GM23338 (cell line): ENCODE measurements at places on chromosomes 1 and 21. TPM values are rescaled to one million over a fixed set of nuclear protein-coding genes. Genes with fewer than 3 reads are reported as not detected.

GRCh38 chr1:228900886-228901392, 165.7 kb downstream of the RHOU start:
- no peak overlapping the region for H3K27ac ChIP-seq
- DNase-seq = no peak
- no peaks in the 10 kb centered on the region for H3K27me3 ChIP-seq
- peaks cover 5% of the 10 kb centered on the region; the same call in 1 of the 2 replicates for H3K4me1 ChIP-seq
- no peaks in the 10 kb centered on the region for H3K36me3 ChIP-seq

- H3K27ac ChIP-seq = no peak overlapping the region
- DNase-seq = peak; percentile 9
- H3K4me3 ChIP-seq = no peak overlapping the region
These were observed 108.7 kb upstream of the RNPC3 start for GRCh38 chr1:103416681-103417286.

The GBP1 gene
- total RNA-seq = not detected in 2 replicates

The S100A16 gene
- total RNA-seq = 10.6 and 20.4 TPM in 2 replicates

DNA sequence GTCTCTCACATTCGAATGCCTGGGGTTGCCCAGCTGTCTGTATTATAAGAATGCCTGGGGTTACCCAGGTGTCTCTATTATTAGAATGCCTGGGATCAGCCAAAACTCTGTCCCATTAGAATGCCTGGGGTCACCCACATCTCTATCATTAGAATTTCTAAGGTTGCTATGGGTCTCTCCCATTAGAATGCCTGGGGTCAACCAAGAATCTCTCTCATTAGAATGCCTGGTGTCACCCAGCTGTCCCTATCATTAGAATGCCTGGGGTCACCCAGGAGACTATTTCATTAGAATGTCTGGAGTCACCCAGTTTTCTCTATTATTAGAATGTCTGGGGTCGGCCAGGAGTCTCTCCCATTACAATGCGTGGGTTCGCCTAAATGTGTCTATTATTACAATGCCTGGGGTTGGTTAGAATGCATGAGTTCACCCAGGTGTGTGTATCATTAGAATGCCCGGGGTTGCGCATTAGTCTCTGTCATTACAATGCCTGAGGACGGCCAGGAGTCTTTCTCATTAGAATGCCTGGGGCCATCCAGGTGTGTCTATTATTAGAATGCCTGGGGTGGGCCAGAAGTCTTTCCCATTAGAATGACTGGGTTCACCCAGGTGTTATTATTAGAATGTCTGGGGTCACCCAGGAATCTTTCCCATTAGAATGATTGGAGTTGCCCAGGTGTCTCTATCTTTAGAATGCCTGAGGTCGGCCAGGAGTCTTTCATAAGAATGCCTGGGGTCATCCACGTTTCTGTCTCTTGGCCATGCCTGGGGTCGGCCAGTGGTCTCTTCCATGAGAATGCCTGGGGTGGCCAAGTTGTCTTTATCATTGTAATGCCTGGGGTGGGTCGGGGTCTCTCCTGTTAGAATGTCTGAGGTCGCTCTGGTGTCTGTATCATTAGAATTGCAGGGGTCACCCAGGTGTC, 59.6 kb downstream of the RNF187 start:
- H3K4me3 ChIP-seq = no peak overlapping the region
- no peak for DNase-seq
- no peak overlapping the region for H3K27ac ChIP-seq
- peaks cover 100% of the 10 kb centered on the region for H3K27me3 ChIP-seq
- H3K36me3 ChIP-seq = no peaks in the 10 kb centered on the region

DNA sequence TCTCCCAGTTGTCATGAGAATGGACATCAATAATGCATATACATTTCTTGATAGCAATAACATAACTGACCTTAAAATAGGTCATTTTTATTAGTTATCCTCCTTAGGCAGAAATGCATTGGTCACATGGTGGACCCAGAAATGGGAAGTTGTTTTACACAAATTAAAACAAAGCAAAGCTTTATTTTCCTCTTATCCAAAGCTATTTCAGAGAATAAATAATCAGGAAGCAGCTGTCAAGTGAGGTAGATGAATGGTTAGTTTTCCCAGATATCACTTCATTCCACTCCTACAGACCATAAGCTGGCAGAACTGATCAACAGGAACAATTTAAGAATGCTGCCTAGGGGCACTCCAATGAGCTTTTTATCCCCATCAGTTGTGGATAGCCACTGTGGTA, 16.0 kb upstream of the OLIG1 start:
- H3K36me3 ChIP-seq = no peaks in the 10 kb centered on the region
- H3K27ac ChIP-seq = no peak overlapping the region
- DNase-seq = no peak
- H3K4me1 ChIP-seq = no peaks in the 10 kb centered on the region

The RGS4 gene
- total RNA-seq = 0.38 and 1.0 TPM in 2 replicates

DNA sequence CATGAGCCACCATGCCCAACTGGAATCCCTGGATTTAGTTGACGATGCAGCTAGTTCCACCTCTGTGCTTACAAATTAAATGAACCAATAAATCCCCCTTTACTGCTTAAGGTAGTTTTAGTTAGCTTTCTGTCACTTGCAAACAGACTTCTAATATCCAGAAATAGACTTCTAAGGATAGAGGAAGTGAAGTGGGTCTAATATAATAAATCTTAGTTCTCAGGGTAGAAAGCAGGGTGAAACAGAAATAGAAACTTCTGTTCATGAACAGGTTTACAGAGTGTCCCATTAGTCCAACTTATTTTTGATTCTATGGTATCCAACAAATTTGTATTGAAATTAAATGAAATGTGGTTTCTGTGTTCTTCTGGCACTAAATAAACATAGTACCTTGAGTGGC, 20.1 kb downstream of the BCAS2 start:
- no peaks in the 10 kb centered on the region for H3K4me1 ChIP-seq
- 0 out of 2 replicates have a peak, but pooled peaks cover 7% of the 10 kb centered on the region for H3K36me3 ChIP-seq
- no peak for DNase-seq
- H3K27ac ChIP-seq = no peak overlapping the region
- H3K27me3 ChIP-seq = no peaks in the 10 kb centered on the region

DNA sequence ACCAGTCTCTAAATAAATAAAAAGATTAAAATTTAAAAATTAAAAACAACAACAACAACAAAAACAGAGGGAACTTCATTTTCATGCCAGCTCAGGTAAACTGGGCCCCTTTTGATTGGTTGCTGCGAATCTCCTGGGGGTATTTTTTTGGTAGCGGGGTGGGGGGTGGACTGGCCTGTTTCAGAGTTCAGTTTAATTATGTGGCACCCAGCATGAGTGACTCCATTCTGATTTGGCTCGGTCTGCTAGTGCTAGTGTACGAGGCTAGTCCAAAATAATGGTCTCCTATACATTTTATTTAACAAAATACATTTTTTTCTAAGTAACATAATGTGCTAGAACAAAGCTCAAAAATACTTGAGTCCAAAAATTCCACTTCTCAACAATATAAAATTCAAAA, 18.2 kb downstream of the PDIK1L start:
- no peaks in the 10 kb centered on the region for H3K4me1 ChIP-seq
- H3K27ac ChIP-seq = no peak overlapping the region
- H3K4me3 ChIP-seq = no peak overlapping the region
- H3K27me3 ChIP-seq = no peaks in the 10 kb centered on the region

GRCh38 chr1:28326515-28326914, 2.3 kb upstream of the MED18 start:
- no peak overlapping the region for H3K4me3 ChIP-seq
- H3K36me3 ChIP-seq = peaks cover under 1% of the 10 kb centered on the region; the same call in 1 of the 2 replicates
- H3K27me3 ChIP-seq = no peaks in the 10 kb centered on the region
- no peaks in the 10 kb centered on the region for H3K4me1 ChIP-seq
- H3K27ac ChIP-seq = no peak overlapping the region

DNA sequence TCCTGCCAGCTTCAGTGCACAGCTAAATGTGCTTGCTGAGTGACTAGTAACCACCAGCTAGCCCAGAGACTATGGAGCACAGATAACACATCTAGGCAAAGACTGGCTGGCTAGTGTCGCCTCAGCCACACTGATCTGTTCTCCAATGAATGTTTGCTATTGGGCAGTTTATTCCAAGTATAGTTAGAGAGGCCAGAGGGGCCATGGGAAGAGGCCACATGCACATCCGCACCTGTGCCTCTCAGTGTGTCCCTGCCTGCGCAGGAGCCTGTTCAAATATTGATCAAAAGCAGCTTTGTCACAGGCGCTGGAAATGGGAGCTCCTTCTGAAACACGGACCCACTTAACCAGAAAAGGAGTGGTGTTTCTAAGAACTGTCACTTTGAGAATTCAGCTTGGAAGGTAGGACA, 51.3 kb upstream of the ATP1A1 start:
- H3K4me1 ChIP-seq = no peaks in the 10 kb centered on the region
- no peak overlapping the region for H3K27ac ChIP-seq
- H3K27me3 ChIP-seq = no peaks in the 10 kb centered on the region
- DNase-seq = no peak
- H3K4me3 ChIP-seq = no peak overlapping the region
- H3K36me3 ChIP-seq = no peaks in the 10 kb centered on the region

DNA sequence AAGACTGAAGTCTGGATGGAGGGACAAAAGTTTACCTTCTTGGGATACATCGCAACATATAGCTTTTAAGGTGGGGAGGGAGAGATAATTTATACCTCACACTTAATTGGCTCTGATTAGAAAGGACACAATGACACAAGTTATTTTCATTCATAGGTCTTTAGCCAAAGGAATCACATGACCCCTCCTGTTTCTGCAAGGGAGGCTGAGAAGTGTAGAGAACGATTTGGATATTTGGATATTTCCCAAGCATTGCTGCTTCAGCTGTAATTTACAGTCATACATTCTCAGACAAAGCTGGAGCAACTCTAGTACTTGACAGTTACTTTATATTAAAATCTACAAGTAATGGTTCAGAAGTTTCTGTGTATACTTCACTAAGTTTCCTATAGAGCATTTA, 24.2 kb downstream of the DAP3 start:
- DNase-seq = no peak
- H3K4me3 ChIP-seq = no peak overlapping the region
- H3K27me3 ChIP-seq = no peaks in the 10 kb centered on the region
- no peaks in the 10 kb centered on the region for H3K4me1 ChIP-seq

The PAQR6 gene
- total RNA-seq = 3.3 and 4.2 TPM in 2 replicates

- H3K27me3 ChIP-seq = no peaks in the 10 kb centered on the region
- H3K27ac ChIP-seq = no peak overlapping the region
- no peaks in the 10 kb centered on the region for H3K4me1 ChIP-seq
- H3K36me3 ChIP-seq = no peaks in the 10 kb centered on the region
These were observed 42.1 kb upstream of the EDARADD start for GRCh38 chr1:236351875-236352573.

DNA sequence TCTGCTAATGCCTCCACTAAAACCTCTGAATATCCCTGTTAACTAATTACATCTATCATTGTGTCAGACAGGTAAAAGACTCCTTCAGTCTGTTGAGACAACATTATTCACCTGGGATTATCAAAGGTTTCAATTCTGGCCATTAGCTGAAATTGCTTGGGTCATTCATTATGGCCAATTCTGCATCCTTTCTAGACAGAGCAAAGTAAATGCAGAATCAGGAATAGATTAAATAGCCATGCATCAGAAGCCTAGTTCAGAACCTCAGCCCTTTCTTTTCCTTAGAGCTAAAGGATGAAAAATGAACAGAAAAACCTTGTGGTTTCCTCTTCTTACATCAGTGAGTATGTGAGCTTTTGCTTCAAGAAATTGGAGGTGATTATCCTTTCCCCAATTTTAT, 665.4 kb upstream of the CAMK1G start:
- H3K27me3 ChIP-seq = no peaks in the 10 kb centered on the region
- DNase-seq = no peak
- no peak overlapping the region for H3K4me3 ChIP-seq
- no peaks in the 10 kb centered on the region for H3K4me1 ChIP-seq

- H3K4me3 ChIP-seq = no peak overlapping the region
- no peaks in the 10 kb centered on the region for H3K27me3 ChIP-seq
- no peaks in the 10 kb centered on the region for H3K4me1 ChIP-seq
These were observed 15.0 kb upstream of the TGFB2 start for GRCh38 chr1:218330043-218330623.

The TCEA3 gene
- not detected in 2 replicates for total RNA-seq

GRCh38 chr1:39890880-39891279, 7.6 kb upstream of the TRIT1 start:
- H3K36me3 ChIP-seq = no peaks in the 10 kb centered on the region
- H3K4me3 ChIP-seq = no peak overlapping the region
- no peak for DNase-seq
- no peaks in the 10 kb centered on the region for H3K27me3 ChIP-seq

The CREB3L4 gene
- total RNA-seq = 21.3 and 26.8 TPM in 2 replicates

GRCh38 chr1:232153652-232154051, 476.3 kb downstream of the SIPA1L2 start:
- no peak overlapping the region for H3K4me3 ChIP-seq
- H3K36me3 ChIP-seq = peaks cover 10% of the 10 kb centered on the region; the same call in 1 of the 2 replicates
- DNase-seq = no peak

DNA sequence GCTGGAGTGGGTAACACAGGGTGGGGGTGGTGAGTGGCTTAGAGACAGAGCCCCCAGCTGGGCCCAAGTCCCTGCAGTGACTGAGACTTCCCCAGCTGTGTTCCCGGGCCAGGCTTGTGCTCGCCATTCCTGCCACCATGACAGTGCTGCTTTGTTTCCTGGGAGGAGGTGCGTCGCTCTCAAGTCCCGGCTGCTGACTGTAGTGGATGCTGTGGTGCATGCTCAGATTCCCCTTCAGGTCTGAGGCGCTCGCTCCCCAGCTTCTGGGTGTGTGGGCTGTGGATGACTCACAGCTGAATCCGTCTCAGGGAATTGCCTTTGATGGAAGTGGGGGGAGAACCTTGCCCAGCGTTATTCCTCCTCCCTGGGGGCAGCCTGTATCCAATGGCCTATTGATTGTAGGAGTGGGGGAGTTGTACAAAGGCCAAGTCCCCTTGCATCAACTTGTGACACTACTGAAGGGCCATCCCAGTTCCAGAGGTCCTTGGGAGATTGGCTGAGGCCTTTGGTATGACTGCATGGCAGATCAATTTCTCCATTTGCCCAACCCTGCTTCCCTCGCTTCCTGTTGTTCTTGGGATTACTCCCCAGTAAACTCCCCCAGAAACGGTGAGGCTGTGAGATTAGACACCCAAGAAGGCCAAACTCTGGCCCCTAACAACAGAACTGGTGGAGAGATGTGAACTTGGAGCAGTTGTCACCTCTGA, 17.8 kb upstream of the POU3F1 start:
- H3K4me3 ChIP-seq = no peak overlapping the region
- H3K27ac ChIP-seq = no peak overlapping the region
- no peaks in the 10 kb centered on the region for H3K27me3 ChIP-seq
- H3K4me1 ChIP-seq = peaks cover 10% of the 10 kb centered on the region
- DNase-seq = peak; percentile 37
- H3K36me3 ChIP-seq = no peaks in the 10 kb centered on the region

- H3K4me1 ChIP-seq = peaks cover 10% of the 10 kb centered on the region; the same call in 1 of the 2 replicates
- H3K36me3 ChIP-seq = no peaks in the 10 kb centered on the region
- no peak overlapping the region for H3K4me3 ChIP-seq
- H3K27ac ChIP-seq = no peak overlapping the region
These were observed 75.5 kb downstream of the HIVEP3 start for GRCh38 chr1:41842993-41843755.

The SH2D2A gene
- total RNA-seq = 3.4 and 11.5 TPM in 2 replicates

The CADM3 gene
- total RNA-seq = 2.9 and 4.4 TPM in 2 replicates

DNA sequence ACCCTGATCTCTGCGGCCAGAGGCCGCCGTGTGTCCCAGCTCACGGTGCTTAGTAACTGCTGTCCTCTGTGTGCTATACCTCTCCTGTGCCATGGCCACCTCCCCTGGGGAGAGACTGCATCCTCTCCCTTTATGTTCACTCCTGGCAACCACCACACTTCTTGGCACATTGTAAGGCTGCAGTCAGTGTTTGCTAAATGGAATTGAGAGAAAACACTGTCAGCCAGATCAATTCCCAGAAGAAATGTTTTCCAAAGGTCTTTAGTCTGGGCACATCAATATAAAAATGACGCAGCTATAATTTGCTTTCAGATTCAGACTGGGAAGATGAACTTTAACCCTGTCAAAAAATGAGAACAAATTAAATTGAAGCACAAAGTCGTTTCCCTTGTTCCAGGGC, 96.8 kb downstream of the BEND5 start:
- no peaks in the 10 kb centered on the region for H3K4me1 ChIP-seq
- no peak for DNase-seq
- no peaks in the 10 kb centered on the region for H3K36me3 ChIP-seq
- no peak overlapping the region for H3K4me3 ChIP-seq
- no peaks in the 10 kb centered on the region for H3K27me3 ChIP-seq
